ENCODE measurements at places on chromosomes 4 and X. TPM values are rescaled to one million over a fixed set of nuclear protein-coding genes. Genes with fewer than 3 reads are reported as not detected.

DNA sequence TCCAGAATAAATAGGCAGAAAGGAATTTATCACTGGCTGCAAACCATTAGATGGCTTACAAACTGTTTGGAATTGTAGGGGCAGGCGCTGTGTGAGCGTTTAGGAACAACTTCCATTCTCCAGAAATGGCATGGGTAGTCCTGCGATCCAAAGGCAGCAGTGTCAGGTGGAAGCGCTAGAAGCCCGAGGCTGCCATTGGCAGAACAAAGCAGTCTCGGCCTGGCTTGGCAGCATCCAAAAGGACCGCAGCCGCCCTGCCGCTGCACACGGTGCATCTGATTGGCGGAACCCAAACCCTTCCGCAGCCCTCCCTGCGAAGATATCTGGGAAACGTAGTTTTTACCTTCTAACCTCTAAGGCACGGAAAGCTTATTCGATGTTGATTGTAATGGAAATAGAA lies 23.6 kb upstream of the YTHDC1 start:
- peak; percentile 20 for DNase-seq

- no peak for DNase-seq
Measured at GRCh38 chr4:8220661-8221450, 21.8 kb downstream of the SH3TC1 start.

The SH3D19 gene
- polyA plus RNA-seq = 0.56 TPM

DNA sequence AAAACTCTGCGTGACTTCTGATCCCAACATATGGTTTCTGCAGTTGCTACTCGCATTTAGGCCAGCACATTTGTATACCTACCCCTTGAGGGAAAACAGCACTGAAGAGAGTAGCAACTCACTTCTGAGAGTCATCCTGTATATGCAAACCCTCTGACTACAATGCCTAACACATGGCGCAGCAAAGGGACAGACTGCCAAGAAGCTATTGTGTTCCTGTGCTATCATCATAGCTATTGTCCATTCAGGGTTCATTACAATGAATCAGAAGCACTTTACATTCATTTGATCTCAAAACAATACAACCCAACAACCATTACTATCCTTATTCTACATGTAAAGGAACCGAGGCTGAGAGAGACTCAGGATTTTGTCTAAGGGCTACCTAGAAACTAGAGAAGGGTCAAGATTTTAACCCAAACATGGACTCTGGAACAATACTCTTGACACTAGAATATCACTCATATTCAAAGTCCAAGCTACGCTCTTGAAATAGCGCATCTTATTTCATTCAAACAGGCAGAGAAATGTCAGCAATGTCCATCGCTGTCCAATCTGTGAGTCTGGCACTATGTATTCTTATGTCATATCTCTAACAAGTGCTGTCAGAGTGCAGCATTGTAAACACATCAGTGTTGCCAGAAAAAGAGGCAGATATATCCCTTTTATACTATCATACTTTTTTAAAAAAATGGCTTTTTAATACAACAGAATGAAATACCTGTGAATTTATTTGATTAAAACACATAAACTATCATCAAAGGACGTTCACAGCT lies 173.6 kb downstream of the CORIN start:
- DNase-seq = no peak

- DNase-seq = no peak
Measured at GRCh38 chr4:155921597-155921996, 18.1 kb downstream of the TDO2 start.

DNA sequence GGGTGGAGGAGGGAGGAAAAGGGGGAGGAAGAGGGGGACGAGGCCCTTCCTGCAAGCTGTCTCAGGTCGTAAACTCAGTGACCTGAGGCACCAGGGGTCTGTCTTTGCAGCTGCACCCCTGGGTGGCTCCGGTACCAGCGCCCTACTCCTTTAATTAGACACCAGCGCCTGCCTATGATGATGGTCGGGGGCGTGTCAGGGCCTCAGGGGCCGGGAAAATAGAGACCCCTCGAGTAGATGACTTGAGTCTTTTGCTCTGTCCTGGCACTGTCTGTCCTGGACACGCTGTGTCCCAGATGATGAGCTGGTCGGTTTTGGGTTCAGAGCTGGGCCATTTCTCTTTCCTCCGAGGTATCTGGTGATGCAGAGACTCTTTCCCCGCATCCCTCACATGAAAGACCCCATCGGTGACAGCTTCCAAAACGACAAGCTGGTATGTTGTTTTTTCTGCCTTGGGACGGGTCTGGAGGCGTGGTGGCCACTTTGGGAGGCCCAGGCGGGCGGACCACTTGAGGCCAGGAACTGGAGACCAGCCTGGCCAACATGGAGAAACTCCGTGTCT lies 11.2 kb downstream of the SLC25A6 start:
- DNase-seq = no peak

GRCh38 chr4:2172161-2172560 lies 69.8 kb downstream of the HAUS3 start:
- DNase-seq = peak; percentile 13

The TADA2B gene
- 4.5 TPM for polyA plus RNA-seq

The OTUD5 gene
- polyA plus RNA-seq = 24.3 TPM

- no peak for DNase-seq
Measured at GRCh38 chrX:81202943-81203342, 1.0 kb downstream of the SH3BGRL start.

- no peak for DNase-seq
Measured at GRCh38 chr4:2935762-2936743, 27.2 kb downstream of the NOP14 start.

GRCh38 chr4:100420571-100420970 lies 97.3 kb downstream of the EMCN start:
- DNase-seq = no peak

The FGF2 gene
- polyA plus RNA-seq = not detected

- DNase-seq = no peak
Measured at GRCh38 chrX:27860337-27860736, 52.5 kb downstream of the MAGEB10 start.

DNA sequence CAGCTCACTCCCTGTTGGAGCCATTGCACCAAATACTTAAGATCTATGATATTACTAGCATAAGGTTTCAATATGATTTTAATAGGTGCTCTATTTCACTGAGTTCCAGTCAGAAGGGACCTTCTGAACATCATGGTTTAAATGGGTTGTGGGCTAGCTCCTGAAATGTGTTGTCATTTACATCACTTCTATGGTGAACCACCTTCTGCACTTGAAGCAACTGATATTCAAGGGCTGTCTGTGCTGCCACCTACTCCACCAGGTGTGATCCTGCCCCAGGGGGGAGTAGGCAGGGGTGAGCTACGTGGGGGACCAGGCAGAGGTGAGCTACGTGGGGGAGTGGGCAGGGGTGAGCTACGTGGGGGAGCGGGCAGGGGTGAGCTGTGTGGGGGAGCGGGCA lies 35.2 kb downstream of the RNF175 start:
- no peak for DNase-seq
